ENCODE measurements at places on chromosomes 1 and 21. TPM values are rescaled to one million over a fixed set of nuclear protein-coding genes. Genes with fewer than 3 reads are reported as not detected.

The MIXL1 gene
- total RNA-seq, result 8.6 TPM

The TMEM63A gene
- total RNA-seq, result 6.8 TPM

The SELENOF gene
- 124 TPM for total RNA-seq

The OR2T33 gene
- not detected for total RNA-seq

The G0S2 gene
- total RNA-seq, result not detected

The AIRE gene
- total RNA-seq, result not detected

The FCMR gene
- not detected for total RNA-seq

The TMEM9 gene
- 33.6 TPM for total RNA-seq

The ALG14 gene
- total RNA-seq, result 6.1 TPM

Measured in HepG2 (cell line).